ENCODE measurements at places on chromosomes 5 and 9.

DNA sequence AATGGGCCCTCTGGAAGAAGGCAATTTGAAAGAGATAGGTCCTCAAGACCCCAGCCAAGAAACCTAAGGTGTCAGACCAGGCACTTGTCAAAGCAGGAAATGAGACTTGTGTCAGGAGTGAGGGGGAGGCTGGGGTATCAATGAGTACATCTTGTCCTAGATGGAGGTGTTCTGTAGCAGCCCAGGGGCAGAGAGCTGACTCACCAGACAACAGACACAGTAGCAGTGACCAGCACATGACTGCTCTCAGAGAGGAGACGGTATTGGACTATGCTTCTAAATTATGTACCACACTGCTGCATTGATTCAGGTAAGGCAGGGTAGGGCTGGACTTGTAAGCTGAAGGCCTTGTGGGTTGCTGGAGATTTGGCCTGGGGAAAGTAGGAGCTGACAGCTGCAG, 551.2 kb upstream of the KLF4 start:
- DNase-seq, result no peak

DNA sequence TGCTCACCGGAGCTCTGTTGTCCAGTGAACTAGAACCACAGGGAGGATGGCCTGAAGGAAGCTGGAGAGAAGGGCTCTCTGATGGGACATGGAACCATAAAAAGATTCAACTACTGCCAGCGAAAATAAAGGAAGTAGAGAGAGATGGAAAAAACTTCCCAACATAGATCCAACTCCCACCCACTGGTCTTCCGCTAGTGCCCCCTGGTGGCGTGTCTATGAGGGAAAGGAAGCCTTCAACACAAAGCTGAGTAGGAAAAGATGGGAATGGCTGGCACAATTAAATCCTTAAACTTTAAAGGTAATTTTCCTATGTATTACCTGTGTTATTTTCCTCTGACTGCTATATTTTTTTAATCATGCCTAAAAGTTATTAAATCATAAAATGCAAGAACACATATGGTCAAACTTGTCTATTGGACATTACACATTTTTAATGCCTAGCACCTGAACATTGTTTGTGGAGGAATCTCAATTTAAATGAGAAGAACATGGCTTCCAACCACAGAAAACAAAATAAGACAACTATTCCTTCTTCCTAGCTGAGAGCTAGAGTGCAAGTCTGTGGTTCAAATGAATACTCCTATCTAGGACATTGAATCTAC, 51.5 kb downstream of the CEP120 start:
- peak; percentile 38 for DNase-seq

- no peak for DNase-seq
Measured at GRCh38 chr5:66440202-66440680, 156.0 kb upstream of the MAST4 start.

DNA sequence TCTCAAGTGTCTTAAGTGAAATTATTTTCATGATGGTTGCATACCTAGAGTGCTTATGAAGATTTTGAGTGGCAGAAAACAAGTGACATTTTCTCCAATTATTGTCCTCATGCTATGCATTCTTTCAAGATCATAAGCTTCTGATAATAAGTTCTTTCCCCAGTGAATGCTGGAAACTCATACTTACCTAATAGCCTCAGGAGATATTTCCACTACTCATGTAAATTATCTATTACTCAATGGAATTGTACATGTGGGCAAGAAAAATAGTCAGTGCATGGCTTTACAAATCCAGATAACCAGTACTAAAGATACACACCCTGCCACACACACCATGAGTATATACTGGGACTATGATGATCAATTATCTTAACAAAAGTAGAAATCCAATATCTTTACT, 1219.4 kb upstream of the C9orf72 start:
- no peak for DNase-seq

GRCh38 chr9:108913391-108913790, 20.5 kb downstream of the ELP1 start:
- no peak for DNase-seq

DNA sequence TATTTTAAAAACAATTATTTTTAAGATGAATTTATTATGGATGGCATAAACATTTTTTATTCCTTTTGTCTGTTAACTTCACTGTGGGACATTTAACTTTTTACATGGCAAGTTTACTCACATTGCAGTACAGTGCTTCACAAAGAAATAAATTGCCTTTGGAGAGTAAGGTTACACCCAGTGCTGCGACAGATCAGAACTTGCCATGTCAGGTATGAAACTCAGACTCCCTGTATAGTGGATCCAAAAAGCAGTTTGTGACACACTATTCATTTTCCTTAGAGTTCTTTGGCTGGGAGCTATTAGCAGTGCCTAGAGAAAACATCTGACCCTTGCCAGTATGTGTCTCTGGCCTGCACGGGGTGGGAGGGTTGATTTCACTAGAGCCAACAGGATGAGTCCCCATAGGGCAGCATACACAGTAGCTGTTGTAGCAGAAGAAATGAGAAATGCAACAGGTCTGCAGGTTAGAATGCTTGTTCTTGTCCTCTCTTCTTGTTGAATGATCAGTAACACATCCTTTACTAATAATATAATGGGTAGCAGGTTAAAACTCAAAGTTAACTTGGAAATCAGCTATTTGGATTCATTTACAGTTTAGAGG, 42.9 kb downstream of the STARD4 start:
- no peak for DNase-seq

- DNase-seq, result no peak
Measured at GRCh38 chr9:99851500-99851822, 29.8 kb downstream of the NR4A3 start.
